ENCODE measurements at places on chromosomes 2 and 18. TPM values are rescaled to one million over a fixed set of nuclear protein-coding genes. Genes with fewer than 3 reads are reported as not detected.

DNA sequence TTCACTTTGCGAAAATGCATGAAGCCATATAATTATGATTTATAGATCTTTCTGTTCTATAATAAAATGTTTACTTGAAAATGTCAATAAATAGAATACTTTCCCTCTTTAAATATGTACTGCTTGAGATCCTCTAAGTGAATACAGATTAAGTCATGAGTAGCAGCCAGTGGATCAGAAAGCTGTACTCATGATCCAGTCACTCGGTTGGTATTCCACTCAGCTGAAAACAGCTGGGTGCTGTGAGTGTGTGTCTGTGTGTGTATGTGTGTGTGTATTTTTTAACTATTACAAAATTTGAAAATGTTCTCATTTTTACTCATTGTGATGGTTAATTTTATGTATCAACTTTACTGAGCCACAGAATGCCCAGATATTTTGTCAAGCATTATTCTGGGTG, 141.6 kb upstream of the CYP26B1 start:
- H3K27me3 ChIP-seq = no peaks in the 10 kb centered on the region
- no peak overlapping the region for H3K4me3 ChIP-seq
- no peaks in the 10 kb centered on the region for H3K4me1 ChIP-seq
- DNase-seq = no peak
- H3K27ac ChIP-seq = no peak overlapping the region
- H3K36me3 ChIP-seq = no peaks in the 10 kb centered on the region

GRCh38 chr18:76568731-76569130, 73.7 kb upstream of the ZNF516 start:
- peaks cover 11% of the 10 kb centered on the region for H3K4me1 ChIP-seq
- no peak for DNase-seq
- no peak overlapping the region for H3K4me3 ChIP-seq
- no peaks in the 10 kb centered on the region for H3K36me3 ChIP-seq
- H3K27me3 ChIP-seq = no peaks in the 10 kb centered on the region

DNA sequence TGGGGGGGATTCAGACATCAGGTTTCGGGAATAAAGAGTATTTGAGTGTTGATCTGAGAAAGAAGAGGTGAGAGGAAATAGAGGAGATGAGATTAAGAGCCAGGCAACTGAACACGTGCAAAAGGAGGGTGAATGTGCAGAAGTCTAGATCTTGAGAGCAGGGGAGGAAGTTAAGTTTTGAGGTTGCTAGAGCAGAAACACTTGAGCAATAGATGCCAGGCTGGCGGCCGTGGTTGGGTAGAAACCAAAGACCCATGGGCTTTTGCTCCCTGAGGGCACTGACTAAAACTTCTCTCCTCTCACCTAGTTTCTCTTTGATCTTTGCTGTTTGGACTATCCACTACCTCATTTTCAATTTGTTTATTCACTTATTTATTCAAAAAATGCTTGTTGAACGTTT, 116.0 kb downstream of the CDC42EP3 start:
- H3K27ac ChIP-seq = no peak overlapping the region
- no peaks in the 10 kb centered on the region for H3K4me1 ChIP-seq
- no peak overlapping the region for H3K4me3 ChIP-seq
- H3K36me3 ChIP-seq = no peaks in the 10 kb centered on the region
- no peak for DNase-seq

- H3K36me3 ChIP-seq = no peaks in the 10 kb centered on the region
- no peak for DNase-seq
- no peaks in the 10 kb centered on the region for H3K27me3 ChIP-seq
- no peaks in the 10 kb centered on the region for H3K4me1 ChIP-seq
Measured at GRCh38 chr2:198494931-198495330, 690.5 kb downstream of the PLCL1 start.

The IL18R1 gene
- 1.2 TPM for total RNA-seq

The TCF23 gene
- not detected for total RNA-seq

The ANKRD39 gene
- 44.0 TPM for total RNA-seq

The IL1B gene
- total RNA-seq = not detected

The MOCOS gene
- 0.46 TPM for total RNA-seq

The SP140 gene
- total RNA-seq = not detected
